ENCODE measurements at places on chromosomes 2 and 18. TPM values are rescaled to one million over a fixed set of nuclear protein-coding genes. Genes with fewer than 3 reads are reported as not detected.

DNA sequence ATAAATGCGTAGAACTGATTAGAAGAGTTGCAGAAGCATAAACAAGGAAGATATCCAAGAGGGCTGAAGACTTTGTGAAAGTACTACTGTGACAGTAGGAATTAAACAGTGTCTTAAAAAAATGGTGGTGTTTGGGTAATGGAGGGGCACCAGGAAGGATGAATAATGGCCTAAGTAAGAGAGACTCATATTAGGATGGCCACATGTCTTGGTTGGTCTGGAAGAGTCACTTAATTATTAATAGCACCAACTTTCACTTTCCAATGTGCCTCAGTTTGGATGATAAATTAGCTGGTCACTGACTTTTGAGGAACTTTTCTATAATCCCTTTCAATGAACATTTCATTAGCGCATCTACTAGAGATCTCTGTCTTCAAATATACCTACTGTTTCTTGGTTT, 372.2 kb downstream of the NYAP2 start:
- H3K36me3 ChIP-seq, result no peaks in the 10 kb centered on the region
- H3K4me3 ChIP-seq, result no peak overlapping the region
- no peak overlapping the region for H3K27ac ChIP-seq
- no peak for DNase-seq
- no peaks in the 10 kb centered on the region for H3K27me3 ChIP-seq
- no peaks in the 10 kb centered on the region for H3K4me1 ChIP-seq

ARHGAP15 gene
- 202 TPM for polyA plus RNA-seq

PTPRN gene
- polyA plus RNA-seq, result not detected

DNA sequence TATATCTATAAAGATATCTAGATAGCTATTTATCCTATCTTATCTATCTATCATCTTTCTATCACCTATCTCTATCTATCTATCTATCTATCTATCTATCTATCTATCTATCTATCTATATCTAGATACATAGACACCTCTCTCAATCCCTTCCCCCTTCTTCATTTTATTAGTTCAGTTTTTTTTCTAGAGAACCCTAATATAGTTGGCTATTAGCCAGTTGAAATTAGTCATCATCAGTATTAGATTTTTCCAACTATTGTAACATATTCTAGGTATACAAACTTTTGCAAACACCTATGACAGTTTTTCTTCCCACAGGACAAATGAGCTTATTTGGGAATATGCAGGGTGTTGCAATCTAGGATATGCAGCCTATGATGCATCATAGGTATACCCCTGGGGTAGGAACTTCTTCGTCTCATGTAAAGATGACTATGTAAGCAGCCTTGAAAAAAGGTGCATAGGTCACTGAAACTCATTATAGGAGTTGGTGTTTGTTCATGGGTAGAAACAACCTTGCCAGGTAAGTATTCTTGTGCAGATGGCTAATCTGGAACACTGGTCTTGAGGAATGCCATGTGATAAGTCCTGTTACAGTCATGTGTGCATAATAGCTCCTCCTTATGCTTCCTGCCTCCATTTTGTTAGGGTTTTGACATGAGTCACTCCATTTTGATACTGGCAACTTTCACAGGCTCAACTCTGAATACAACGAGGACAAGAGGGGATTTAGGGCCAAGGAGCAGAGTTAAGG, 160.7 kb upstream of the ZSWIM2 start:
- H3K36me3 ChIP-seq, result no peaks in the 10 kb centered on the region
- DNase-seq, result no peak
- H3K27me3 ChIP-seq, result no peaks in the 10 kb centered on the region
- no peaks in the 10 kb centered on the region for H3K4me1 ChIP-seq
- no peak overlapping the region for H3K4me3 ChIP-seq

LYPD6 gene
- polyA plus RNA-seq, result not detected

GRCh38 chr18:23822590-23823385, 133.5 kb downstream of the LAMA3 start:
- no peaks in the 10 kb centered on the region for H3K27me3 ChIP-seq
- no peaks in the 10 kb centered on the region for H3K4me1 ChIP-seq

IL1F10 gene
- not detected for polyA plus RNA-seq

DNA sequence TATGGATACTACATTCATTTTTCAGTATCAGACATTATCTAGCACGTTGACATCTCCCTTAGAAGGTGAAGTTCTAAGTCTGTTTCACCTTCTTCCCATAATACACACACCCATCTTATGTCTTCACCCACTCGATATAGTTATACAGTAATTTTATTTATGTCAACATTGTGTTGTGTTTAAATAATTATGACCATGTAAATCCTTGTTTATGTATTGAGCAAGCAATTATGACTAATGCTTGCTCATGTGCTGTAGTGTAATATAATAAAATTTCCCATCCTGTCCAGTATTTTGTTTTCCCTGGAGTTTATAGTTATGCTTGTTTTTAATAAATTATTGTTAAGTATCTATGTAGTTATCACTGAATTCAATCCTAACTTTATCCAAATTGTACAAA, 163.2 kb downstream of the MTX2 start:
- no peaks in the 10 kb centered on the region for H3K36me3 ChIP-seq
- DNase-seq, result no peak
- no peak overlapping the region for H3K27ac ChIP-seq
- H3K4me1 ChIP-seq, result peaks cover 9% of the 10 kb centered on the region

DNA sequence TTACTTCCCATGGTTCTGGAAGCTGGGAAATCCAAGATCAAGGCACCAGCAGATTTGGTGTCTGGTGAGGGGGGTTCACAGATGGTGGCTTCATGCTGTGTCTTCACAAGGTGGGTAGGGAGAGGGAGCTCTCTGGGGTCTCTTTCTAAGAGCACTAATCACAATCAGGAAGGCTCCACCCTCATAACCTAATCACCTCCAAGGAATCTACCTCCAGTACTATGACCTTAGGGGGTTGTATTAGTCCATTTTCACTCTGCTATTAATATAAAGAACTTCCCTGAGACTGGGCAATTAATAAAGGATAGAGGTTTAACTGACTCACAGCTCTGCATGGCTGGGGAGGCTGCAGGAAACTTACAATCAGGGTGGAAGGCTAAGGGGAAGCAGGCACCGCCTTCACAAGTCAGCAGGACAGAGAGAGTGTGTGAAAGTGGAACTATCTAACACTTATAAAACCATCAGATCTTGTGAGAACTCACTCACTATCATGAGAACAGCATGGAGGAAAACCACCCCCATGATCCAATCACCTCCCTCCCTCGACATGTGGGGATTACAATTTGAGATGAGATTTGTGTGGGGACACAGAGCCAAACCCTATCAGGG, 17.6 kb downstream of the TBC1D8 start:
- peaks cover 10% of the 10 kb centered on the region for H3K27me3 ChIP-seq
- DNase-seq, result no peak
- H3K4me3 ChIP-seq, result no peak overlapping the region

DNA sequence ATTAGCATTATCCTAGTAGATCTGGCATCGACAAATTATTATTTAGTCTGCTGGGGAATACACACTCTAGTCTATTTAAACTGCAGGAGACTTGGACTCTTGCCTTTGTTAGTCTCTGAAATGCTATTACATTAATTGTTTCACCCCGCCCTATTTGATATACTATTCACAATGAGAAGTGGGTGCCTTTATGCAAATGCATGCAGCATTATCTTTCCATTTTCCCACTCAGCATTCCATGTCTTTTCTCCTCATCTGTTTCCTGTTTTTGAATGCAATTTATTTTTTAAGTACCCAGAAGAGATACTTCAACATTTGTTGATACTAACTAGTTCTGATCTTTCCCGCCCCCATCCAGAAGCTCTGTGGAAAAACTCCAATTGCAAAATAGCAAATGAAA, 395.3 kb upstream of the NXPH2 start:
- no peak for DNase-seq
- no peaks in the 10 kb centered on the region for H3K4me1 ChIP-seq
- H3K4me3 ChIP-seq, result no peak overlapping the region
- peaks cover 3% of the 10 kb centered on the region for H3K27me3 ChIP-seq

DNA sequence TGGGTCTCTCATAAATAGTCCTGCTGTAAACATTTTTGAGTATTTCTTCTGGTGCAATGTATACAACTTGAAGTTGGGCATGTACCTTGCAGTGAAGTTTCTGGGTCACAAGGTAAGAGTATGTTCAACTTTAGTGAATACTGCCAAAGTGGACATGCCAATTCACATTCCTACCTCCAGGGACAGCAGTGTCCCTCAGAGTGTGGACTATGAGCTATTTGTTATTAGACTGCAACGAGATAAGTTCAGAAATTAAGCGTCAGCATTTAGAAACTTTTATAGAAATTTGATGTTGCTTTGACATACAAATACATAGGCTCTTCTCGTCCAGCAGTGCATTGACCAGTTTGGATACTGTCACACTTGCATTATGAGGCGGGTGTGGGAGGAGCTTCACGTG, 7.2 kb upstream of the ACKR3 start:
- H3K27ac ChIP-seq, result no peak overlapping the region
- no peaks in the 10 kb centered on the region for H3K27me3 ChIP-seq

DNA sequence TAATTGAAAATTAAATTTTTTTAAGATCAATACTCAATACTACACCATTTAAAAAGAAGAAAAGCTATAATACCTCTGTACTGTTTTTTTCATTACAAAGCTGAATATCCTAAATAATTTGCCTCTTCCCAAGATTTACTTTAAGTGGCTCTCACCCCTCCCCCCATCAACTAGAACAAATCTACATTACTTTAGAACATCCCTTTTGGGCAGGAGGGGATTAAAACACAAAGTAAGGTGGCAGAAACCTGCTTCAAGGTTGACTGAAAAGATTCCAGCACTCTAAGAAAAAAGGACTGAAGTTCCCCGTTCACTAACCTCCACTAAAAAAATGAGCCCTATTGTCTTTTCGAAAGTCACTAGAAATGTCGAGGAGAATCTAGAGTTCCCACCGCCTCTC, 42.3 kb downstream of the SLC38A11 start:
- H3K27me3 ChIP-seq, result no peaks in the 10 kb centered on the region
- H3K36me3 ChIP-seq, result peaks cover 7% of the 10 kb centered on the region
- DNase-seq, result no peak
- no peak overlapping the region for H3K27ac ChIP-seq
- H3K4me1 ChIP-seq, result peaks cover 30% of the 10 kb centered on the region

Data from naive B cell (primary cell).